ENCODE measurements at places on chromosomes 5 and 9.

DNA sequence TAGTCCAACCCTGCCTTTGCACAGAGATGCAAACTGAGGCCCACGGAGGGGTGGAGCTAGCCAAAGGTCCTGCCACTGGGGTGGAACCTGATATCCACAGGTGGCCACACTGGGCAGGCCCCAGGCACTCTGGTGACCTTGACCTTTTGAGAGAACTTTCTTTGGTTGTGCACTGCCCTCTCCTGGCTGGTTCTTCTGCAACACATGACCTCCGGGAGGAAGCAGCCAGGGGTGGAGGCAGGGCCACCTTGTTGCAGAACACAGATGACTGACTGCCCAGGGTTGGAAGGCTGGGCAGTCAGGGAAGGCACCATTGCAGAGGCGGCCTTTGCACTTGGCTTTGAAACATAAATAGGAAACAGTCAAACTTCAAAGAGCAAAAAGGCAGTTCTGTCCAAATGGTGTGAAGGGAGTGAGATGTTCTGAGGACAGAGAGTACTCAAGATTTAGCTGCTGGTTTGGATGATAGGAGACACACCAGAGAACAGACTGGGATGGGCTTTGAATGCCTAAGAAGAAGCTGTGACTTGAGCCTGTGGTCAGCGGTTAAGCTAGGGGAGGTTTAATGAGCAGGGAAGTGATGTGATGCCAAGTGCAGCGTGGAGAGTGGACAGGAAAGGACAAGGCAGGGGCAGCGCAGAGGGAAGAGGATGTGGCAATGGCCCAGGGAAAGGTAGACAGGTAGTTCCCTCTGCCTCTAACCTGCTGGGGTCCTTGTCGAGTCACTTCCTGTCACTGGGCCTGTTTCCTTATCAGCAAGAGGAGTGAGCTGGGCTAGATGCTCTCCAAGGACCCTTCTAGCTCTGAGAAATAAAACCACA, 6.8 kb upstream of the TCOF1 start:
- DNase-seq = peak; percentile 76

- DNase-seq = no peak
These were observed 180.1 kb downstream of the CACNA1B start for GRCh38 chr9:138057726-138058125.

DNA sequence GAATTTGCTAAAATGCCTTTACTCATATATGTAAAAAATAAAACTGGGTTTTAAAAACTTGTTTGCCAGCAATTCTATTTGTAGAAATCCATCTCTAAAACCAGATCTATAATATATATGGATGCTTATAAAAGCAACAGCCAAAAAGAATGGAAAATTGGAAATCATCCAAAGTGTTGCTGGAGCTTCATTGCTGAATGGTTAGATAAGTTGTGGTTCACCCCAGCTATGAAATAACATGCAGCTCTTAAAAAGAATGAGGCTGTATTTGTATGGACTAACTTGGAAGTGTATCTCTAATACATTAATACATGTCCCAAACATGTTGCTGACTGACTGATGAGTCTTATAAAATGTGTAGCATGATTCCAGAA, 76.2 kb downstream of the STK10 start:
- DNase-seq = no peak

DNA sequence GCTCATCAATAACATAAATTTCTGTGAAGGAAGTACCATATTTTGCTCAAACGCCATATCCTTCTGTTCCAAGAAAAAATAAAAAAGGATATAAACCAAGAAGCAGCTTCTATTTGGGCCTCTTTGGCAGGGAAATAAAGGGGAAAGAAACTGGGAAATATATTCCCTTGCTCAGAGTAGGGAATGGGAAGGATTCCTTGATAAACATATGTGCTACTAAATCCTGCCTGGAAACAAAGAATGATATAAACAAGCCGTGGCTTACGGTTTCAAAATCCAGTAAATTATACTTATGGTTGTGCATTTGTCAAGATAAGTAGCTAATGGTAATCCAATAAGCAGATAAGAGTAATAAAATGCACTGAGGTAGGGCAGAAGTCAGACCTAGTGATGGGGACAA, 481.6 kb downstream of the NTRK2 start:
- DNase-seq = no peak

GRCh38 chr5:168106008-168106761, 185.3 kb upstream of the WWC1 start:
- DNase-seq = peak; percentile 73

GRCh38 chr5:68369457-68370125, 154.0 kb downstream of the PIK3R1 start:
- DNase-seq = no peak

DNA sequence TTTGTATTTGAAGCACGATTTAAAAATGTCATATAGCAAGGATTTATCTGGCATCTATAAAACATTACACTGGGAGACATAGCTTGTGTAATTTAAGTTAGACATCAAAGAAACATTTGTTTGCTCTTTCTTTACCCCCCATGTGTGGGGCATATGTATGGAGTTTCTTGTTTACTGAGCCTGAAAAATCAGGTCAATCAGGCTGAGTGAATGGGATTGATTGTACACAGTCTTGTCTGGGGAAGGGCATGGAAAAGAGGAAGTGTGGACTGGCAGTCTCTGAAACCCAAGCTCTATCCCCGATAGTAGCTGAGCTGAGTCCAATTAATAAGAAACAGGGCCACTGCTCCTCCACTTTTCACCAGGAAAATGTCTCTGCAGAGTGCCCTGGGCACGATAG, 49.4 kb downstream of the SLC46A2 start:
- no peak for DNase-seq

GRCh38 chr5:134070725-134071613, 43.5 kb upstream of the TCF7 start:
- DNase-seq = no peak

- no peak for DNase-seq
These were observed 1888.2 kb downstream of the EFNA5 start for GRCh38 chr5:105782501-105782900.

DNA sequence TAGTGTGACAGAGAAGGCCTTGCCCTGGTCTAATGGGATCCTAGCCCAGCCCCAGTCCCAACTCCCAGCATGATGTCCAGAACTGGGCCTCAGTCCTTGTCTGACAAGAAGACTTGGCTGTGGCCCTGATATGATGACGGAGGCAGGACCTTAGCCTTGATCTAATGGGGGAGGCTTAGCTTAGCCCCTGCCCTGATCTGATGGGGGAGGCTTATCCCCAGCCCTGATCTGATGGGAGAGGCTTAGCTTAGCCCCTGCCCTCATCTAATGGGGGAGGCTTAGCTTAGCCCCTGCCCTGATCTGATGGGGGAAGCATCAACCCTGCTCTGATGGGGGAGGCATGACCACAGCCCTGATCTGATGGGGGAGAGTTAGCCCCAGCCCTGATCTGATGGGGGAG, 3.7 kb downstream of the PKN3 start:
- no peak for DNase-seq

DNA sequence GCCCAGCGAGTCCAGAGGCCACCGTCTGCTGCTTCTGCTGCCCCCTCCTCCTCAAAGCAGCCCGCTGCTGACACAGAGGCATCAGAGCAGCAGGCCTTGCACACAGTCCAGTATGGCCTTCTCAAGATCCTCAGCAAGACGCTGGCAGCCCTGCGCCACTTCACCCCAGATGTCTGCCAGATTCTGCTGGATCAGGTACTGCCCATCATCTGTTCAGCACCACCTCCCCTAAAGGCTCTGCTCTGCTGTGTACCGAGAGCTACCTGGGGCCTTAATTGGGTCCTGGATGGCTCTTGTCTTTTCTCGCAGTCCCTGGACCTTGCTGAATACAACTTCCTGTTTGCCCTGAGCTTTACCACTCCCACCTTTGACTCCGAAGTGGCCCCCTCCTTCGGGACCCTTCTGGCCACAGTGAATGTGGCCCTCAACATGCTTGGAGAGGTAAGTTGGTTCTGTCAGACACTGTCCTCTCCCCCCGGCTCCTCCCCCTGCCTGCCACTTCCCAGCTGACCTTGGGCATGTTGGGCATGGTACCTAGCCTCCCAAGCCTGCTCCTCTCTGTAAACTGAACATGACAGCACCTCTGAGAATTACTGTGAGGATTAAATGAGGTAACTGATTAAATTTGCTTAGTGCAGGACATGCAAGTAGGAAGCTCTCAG, 22.7 kb downstream of the SH3GLB2 start:
- no peak for DNase-seq
